Immature natural killer cell (primary cell): ENCODE measurements at places on chromosomes 1 and 21. TPM values are rescaled to one million over a fixed set of nuclear protein-coding genes. Genes with fewer than 3 reads are reported as not detected.
A peak's percentile ranks its signal among the peaks of the same experiment; 100 is the strongest.

DNA sequence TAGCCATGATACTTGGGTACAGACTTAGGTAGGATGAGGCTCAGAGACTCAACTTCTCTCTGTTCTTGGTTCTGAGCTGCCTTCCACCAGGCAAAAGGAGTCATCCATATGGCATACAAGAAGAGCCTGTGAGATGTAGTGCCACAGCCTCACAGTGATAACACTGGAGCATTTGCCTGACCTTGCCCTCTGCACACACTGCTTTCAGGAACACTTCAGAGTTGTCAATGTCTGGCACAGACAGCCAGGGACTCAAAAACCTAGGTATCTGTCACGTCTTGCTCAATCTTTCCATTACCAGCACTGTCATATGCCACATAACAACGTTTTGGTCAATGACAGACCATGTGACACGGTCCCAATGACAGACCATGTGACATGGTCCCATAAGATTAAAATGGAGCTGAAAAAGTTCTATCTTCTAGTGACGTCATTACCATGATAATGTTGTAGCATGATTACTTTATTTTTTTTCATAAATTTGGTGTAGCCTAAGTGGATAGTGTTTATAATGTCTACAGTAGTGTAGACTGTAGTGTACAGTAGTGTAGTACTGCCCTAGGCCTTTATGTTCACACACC lies 199.9 kb upstream of the CTTNBP2NL start:
- H3K27me3 ChIP-seq = peaks cover 6% of the 10 kb centered on the region
- H3K4me3 ChIP-seq = no peak overlapping the region
- no peak overlapping the region for H3K27ac ChIP-seq

GRCh38 chr1:109482791-109483671 lies 674 bp upstream of the ATXN7L2 start:
- H3K4me1 ChIP-seq = peaks cover 24% of the 10 kb centered on the region
- no peak for DNase-seq
- peak overlapping the region; percentile 93 for H3K4me3 ChIP-seq
- H3K27ac ChIP-seq = peak overlapping the region; percentile 78
- H3K27me3 ChIP-seq = peaks cover 9% of the 10 kb centered on the region

DNA sequence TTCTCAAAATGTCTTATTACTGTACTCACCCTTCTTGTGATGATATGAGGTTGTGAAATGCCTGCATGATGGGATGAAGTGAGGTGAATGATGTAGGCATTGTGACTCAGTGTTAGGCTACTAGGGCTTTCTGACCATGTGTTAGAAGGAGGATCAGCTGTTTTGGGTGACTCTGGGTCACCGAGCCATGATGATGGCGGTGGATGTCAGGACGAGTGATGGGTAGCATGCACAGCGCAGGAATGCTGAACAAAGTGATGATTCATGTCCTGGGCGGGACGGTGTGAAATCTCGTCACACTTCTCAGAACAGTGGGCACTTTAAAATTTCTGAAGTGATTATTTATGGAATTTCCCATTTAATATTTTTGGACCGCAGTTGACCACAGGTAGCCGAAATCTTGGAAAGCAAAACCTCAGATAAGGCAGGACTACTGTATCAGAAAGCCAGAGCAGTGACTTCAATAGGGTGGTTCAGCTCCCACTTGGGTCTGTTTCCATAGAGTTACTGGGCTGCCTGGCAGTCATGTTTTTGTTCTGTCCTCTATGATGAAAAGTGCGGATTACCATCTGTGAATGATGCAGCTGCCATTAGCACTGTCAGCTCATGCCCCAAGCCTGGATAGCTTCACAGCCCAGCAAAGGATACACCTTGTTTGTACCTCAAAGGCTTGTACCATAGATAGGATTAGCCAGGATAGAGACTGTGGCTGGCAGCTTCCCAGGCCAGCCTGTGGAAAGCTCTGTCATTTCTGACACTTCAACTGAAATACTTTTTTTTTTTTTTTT lies 26.6 kb downstream of the IL6R start:
- DNase-seq = peak; percentile 56
- no peaks in the 10 kb centered on the region for H3K27me3 ChIP-seq
- peak overlapping the region; percentile 12 for H3K27ac ChIP-seq
- no peaks in the 10 kb centered on the region for H3K36me3 ChIP-seq

Gene CELSR2
- 0.77 TPM for polyA plus RNA-seq

- H3K4me3 ChIP-seq = no peak overlapping the region
- no peaks in the 10 kb centered on the region for H3K4me1 ChIP-seq
- no peaks in the 10 kb centered on the region for H3K36me3 ChIP-seq
- DNase-seq = no peak
These were observed 2.9 kb downstream of the TRIM63 start for GRCh38 chr1:26064553-26064952.

DNA sequence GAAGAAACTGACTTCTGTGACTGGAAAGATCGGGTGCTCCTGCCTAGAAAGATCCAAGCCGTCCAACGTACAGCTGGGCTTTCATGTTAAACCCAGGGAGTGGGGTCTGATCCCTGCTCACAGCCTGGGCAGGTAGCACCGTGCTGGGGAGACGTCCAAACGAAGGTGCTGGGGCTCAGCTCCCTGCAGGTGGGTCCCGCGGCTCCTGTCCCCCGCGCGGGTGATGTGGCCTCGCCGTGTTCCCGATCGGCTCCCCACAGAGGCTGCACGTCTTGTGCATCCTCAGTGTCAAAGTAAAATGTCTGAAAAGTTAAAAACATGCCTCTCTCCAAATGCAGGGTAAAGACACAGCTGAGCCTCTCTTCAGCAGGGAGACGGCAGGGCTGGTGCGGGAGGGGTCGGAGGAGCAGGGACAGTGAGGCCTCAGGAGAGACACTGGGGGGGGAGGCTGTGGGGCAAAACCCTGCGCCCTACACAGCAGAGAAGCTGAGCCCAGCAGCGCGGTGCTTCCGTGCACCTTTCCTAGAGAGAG lies 40.1 kb upstream of the COL6A2 start:
- H3K36me3 ChIP-seq = no peaks in the 10 kb centered on the region
- H3K27ac ChIP-seq = no peak overlapping the region
- peak overlapping the region; percentile 71 for H3K4me3 ChIP-seq

GRCh38 chr1:145845144-145845513 lies 301 bp upstream of the NUDT17 start:
- H3K27ac ChIP-seq = no peak overlapping the region
- no peaks in the 10 kb centered on the region for H3K27me3 ChIP-seq
- no peak for DNase-seq
- H3K4me3 ChIP-seq = no peak overlapping the region
- H3K36me3 ChIP-seq = peaks cover 24% of the 10 kb centered on the region

- H3K27ac ChIP-seq = no peak overlapping the region
- no peak overlapping the region for H3K4me3 ChIP-seq
- DNase-seq = no peak
- H3K36me3 ChIP-seq = peaks cover 5% of the 10 kb centered on the region
These were observed 9.1 kb downstream of the SYTL1 start for GRCh38 chr1:27350663-27351540.

DNA sequence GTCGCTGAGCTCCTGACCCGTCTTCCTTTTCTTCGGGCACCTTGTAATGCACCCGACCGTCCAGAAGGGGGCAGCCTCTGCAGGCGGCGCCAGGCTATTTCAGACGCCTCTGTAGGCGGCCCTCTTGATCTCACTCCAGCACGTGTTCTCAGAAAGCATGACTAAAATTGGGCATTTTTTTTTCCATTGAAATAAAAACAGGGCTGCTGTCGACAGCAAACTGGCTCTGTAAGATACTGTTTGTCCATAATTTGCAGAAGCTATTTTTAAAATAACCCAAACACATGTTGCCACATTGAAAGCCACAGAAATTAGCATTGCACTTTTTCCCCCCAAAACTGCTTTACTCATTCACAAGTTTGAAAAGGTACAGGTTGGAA lies 78.0 kb downstream of the STUM start:
- peaks cover 10% of the 10 kb centered on the region for H3K36me3 ChIP-seq
- no peak overlapping the region for H3K27ac ChIP-seq
- peak; percentile 69 for DNase-seq
- no peaks in the 10 kb centered on the region for H3K27me3 ChIP-seq
- H3K4me1 ChIP-seq = peaks cover 12% of the 10 kb centered on the region
- H3K4me3 ChIP-seq = peak overlapping the region; percentile 81
